Lung (tissue), 17 donors: ENCODE measurements at places on chromosomes 6 and 20. TPM values are rescaled to one million over a fixed set of nuclear protein-coding genes. Genes with fewer than 3 reads are reported as not detected.

DNA sequence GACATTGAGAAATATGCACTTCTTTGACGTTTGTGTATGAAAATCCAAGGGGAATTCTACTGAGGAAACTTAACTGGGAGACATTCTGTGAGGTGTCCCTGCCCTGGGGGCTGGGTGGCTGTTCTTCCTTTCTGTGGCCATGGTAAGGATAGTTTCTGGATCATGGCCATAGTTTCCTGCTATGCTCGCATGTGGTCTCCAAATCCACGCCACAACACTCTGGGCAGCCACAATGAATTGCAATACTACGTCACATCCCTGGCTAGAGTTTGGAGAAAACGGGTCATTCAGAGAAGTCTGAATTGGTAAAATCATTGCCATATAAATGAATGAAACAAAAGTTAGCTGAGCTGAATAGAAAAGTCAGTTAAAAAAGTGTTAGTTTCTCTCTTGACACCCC is 230.6 kb downstream of the UTRN start:
- no peak for DNase-seq

Gene HMGCLL1
- 0.26 TPM for polyA plus RNA-seq

Gene SEL1L2
- polyA plus RNA-seq: not detected

- no peak for DNase-seq
These were observed 119.1 kb downstream of the GMDS start for GRCh38 chr6:2126351-2126750.

Gene WFDC12
- polyA plus RNA-seq: 5.9 TPM

GRCh38 chr6:108874470-108875160 is 26.4 kb downstream of the ARMC2 start:
- DNase-seq: no peak

GRCh38 chr6:39560915-39561314 is 164.3 kb downstream of the KIF6 start:
- no peak for DNase-seq

Gene CYP39A1
- 2.2 TPM for polyA plus RNA-seq

DNA sequence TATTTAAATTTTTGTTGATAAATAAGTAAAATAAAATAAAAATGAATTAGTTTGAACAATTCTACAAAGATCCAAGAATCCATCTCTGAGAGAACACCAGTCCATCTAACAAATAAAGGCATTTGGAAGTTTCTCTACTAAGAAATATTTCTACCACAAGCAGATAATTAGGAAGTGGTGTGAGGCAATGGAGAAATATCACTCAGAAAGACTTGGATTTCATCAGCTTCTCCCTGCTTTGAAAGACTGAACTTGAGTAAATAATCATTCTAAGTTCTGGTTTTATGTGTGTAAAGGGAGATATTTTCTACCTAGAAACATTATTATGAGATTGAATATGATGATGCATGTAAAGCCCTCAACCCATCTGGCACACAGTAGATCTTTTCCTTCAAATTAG is 17.8 kb upstream of the TCF21 start:
- no peak for DNase-seq

DNA sequence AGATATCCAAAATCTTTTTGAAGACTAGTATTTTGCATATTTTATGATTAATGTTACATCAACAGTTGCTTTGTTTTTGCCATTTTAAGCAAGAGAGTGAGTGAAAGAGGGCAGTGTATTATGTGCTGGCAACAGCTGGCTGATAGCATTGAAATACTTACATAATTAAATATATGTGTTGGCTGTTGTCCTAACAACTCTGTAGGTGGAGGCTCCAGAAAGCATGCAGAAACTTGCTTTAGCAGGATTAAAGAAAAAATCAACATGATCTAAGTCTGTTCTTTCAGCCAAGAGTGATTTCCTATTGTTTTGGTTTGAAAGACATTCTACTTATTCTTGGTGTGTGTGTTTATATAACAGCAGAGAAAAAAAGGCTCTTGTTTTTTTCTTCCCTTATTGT is 127.5 kb downstream of the CDKAL1 start:
- peak; percentile 38 for DNase-seq

GRCh38 chr20:10665027-10665561 is 8.7 kb downstream of the JAG1 start:
- peak; percentile 39 for DNase-seq

DNA sequence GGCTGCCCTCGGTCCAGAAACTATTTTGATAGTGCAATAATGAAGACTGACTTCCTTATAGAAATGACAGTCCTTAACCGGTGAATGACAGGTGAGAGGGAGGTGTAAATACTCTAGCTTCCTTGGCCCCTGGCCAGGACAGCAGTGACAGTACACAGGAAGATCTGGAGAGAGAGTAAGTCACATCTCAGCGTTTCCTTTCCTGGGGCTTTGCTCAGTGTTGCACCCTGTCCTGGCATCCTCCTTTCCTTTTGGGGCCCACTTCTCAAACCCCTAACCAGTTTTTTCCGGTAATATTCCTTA is 336.9 kb downstream of the CD83 start:
- DNase-seq: no peak

- DNase-seq: peak; percentile 31
These were observed 54.3 kb downstream of the PPP1R14C start for GRCh38 chr6:150196942-150197745.

DNA sequence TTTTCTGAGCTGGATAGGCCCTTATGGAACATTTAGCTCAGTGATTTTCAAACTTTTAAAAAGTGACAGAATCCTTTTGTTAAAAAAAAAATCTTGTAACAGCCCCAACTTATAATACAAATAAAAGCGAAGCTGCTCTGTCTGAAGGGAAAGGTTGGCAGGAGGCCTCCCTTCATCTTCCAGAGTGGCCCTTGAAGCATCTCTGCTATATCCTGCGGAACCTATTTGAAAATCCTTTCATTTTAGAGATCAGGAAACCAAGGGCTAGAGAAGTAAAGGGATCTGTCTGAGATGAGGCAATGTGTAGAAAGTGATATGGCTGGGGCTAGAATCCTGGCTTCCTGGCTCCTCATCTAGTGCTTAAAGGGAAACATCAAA is 107.8 kb downstream of the UBE3D start:
- peak; percentile 77 for DNase-seq

DNA sequence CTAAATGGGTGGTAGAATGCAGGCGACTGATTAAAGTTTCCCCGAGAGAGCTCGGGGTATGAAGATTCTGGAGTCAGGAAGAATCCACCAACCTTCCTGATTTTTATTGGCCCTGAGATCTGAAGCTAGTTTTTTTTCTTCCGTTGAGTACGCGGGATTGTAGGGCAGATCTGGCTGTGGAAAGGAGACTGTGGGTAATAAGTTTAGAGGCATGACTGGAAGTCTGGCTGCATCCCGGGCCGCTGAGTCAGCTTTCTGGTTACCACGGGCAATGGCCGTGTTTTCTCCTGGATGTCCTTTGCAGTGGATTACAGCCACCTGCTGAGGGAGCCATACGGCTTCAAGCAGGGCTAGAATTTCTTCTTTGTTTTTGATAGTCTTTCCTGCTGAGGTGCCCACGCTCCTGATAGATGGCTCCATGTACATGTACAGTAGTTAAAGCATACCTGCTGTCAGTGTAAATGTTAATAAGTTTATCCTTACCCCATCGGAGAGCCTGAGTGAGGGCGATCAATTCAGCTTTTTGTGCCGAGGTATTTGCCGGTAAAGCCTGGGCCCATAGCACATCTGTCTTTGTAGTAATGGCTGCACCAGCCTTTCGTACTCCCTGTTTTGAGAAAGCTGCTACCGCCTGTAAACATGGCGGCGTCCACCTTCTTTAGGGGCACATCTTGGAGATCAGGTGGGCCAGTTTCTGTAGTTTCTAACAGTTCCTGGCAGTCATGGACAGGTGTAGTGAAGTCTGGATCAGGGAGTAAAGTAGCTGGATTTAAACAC is 154.0 kb downstream of the TRIM27 start:
- DNase-seq: no peak

DNA sequence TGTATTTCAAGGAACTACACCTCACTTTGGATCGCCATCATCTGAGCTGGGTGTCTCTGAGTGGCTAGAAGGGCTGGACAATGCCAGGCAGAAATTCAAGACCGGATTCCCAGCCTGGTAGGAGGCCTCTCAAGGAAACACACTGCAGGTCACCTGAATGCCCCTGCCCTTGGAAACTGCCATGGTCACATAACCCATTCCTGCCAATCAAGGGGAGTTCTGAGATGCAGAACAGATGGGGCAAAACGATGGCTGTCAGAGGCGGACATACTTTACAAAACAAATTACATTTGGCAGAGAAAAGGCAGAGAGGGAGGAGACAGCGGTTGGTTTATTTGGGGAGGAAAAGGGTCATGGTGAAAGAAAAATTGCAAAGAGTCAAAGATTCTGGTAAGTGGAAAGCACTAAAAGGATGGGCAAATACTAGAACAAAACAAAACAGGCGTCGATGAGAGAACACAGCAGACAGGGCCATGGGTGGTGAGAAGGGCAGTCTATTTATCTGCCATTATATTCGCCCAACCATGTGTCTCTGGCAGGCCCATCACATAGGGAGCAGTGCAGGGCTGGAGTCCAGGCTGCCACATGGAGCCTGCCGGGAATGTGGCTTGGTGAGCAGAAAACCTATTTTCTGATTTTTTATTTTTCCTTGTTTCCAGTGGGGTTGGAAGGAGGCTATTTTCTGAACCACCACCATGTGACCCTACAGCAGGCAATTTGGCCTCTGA is 13.5 kb downstream of the BEND3 start:
- no peak for DNase-seq

GRCh38 chr6:99241905-99242534 is 107.5 kb downstream of the FAXC start:
- DNase-seq: peak; percentile 16

GRCh38 chr6:121603486-121603885 is 168.0 kb downstream of the GJA1 start:
- no peak for DNase-seq

GRCh38 chr6:40482532-40482931 is 104.6 kb downstream of the LRFN2 start:
- peak; percentile 44 for DNase-seq

DNA sequence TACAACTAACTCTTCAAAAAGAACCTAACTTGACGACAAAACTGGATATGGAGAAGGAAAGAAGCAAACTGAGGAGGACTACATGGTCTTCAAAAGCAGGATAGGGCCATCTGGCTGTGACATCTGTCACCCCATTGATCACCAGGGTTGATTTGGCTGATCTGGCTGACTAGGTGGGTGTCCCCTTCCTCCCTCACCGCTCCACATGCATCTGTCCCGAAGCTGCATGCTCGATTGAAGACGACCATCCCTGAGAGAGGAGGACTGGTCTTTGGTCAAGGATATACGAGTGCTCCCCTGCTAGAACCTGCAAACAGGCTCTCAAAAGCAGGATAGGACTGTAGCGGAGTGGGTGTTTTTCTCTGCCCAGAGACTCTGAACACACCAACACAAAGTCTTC is 21.7 kb downstream of the CPNE1 start:
- no peak for DNase-seq

GRCh38 chr6:15350386-15351083 is 104.7 kb downstream of the JARID2 start:
- no peak for DNase-seq

GRCh38 chr6:26328265-26328844 is 36.6 kb upstream of the BTN3A2 start:
- DNase-seq: no peak

Gene ULBP2
- polyA plus RNA-seq: 1.2 TPM

DNA sequence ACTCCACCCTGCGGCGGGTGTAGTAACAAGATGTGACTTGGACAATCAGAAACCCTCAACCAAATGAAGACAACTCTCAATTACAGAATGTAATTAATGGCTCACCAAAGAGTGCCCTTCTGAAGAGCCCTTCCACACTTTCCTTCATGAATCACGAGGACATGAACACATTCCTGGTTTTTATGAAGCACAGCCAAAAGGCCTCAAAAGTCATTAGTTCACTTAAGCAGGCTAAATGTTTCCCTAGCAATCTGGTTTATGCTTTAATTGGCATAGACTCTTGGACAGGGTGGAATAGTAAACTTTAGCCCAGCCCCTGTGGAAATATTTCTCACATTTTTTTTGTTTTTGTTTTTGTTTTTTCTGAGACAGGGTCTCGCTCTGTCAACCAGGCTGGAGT is 20.5 kb downstream of the CPNE5 start:
- no peak for DNase-seq

Gene TSBP1
- polyA plus RNA-seq: not detected

DNA sequence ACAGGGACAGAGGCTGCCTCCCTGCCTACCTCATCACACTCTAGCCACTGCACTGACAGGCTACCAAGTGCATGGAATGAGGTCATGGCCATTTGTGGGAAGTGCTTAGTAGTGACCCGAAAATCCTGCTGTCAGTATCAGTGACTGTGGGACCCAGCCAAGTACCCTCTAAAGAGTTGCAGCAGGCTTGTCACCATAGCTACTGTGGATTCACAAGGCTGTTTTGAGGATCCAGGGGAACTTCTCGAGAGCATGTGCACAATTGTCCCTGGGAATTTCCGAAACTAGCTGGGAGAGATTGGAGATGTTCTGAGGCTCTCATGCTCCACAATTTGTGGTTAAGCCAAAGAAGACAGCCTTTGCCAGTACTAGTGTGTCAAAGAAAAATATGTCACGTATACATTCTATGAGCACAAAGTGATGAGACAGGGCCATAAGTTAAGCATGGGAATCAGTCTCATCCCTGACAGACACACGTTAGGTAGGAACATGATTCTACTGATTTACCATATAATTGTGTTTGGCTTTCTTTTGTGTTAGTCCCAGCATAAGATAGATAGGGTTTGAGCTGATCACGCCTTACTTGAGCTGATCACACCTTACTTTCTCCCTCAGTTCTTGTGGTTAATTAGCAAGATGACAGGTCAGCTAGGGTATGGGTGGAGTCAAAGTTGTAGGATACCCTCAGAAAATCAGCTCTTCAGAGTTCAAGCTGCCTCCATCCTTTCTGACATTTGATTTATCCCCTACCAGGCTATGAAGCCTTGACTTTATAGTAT is 42.6 kb upstream of the TMEM170B start:
- no peak for DNase-seq

DNA sequence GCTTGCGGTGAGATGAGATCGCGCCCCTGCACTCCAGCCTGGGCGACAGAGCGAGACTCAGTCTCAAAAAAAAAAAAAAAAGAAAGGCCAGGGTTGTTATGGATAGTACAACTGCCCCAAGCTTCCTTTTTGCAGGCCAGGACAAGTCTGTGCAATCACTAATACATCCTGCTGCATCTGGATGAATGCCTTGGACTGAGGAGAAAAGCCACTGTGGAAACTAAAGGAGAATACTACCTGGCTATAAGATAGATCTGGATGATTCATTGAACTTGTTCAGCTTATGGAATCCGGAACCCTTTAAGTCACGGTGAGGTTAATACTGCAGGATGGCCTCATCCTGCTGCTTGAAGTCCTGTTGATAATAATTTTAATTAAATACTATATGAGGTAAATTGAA is 278.2 kb downstream of the TFAP2A start:
- no peak for DNase-seq
